ENCODE measurements at places on chromosomes 11 and 22.

DNA sequence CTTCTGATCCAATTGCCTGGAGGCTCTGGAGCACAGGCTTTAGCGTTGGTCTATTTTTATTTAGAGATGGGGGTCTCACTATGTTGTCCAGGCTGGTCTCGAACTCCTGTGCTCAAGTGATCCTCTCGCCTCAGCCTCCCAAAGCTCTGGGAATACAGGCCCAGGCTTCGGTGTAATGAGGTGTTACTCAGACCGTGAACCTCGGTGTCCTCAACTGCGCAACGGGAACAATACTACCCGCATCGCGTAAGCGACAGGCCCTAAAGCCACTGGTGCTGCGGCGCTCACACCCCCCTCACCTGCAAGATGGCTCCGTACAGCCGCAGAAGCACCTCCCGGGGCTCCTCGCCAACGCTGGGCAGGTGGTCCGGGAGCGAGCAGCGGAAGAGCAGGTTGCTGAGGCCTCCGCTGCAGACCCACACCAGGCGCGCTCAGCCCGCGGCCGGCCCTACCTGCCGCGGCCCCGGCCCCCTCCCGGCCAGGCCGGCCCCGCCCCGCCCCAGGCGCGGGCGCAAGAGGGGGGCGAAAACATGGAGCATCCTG is 628 bp downstream of the CHKB start:
- DNase-seq = no peak

- no peak for DNase-seq
Observed at GRCh38 chr11:88523386-88524071, 186.0 kb upstream of the CTSC start.

GRCh38 chr11:105236664-105237063 is 97.1 kb upstream of the CARD18 start:
- peak; percentile 28 for DNase-seq

DNA sequence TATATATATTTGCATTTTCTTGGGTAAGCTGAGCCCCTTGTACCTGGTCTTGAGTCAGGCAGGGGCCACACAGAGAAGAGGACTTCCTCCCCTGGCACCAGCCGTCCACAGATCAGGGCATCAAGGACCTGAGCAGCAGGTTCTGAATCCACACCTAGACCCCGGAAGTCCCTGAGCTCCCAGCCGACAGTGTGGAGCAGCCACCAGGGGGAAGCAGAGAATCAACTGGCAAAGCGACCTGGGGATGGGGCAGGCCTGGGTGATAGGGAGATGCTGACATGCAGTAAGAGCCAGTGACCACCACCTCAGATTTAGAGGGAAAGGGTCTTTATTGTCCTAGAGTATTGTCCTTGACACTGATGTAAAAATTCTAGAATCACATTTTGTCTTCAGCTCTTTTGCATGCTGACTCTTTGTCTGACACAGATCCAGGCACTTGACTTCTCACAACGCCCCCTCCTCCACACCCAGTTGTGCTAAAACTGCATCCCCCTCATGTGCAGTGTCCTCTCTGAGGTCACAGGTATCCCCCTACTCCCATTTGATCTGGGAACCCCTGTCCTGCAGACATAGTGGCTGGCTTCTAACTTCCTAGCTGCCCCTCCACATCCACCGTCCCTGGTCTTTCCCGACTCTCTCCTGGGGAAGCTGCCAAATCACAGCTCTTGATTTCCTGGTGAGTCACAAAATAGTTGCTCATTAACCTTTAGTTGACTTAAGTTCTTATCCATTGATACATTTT is 109.3 kb downstream of the GGTLC2 start:
- DNase-seq = peak; percentile 40

- peak; percentile 9 for DNase-seq
Observed at GRCh38 chr11:101390539-101390938, 193.3 kb downstream of the TRPC6 start.

- DNase-seq = peak; percentile 76
Observed at GRCh38 chr11:100632941-100633452, 54.1 kb upstream of the ARHGAP42 start.

DNA sequence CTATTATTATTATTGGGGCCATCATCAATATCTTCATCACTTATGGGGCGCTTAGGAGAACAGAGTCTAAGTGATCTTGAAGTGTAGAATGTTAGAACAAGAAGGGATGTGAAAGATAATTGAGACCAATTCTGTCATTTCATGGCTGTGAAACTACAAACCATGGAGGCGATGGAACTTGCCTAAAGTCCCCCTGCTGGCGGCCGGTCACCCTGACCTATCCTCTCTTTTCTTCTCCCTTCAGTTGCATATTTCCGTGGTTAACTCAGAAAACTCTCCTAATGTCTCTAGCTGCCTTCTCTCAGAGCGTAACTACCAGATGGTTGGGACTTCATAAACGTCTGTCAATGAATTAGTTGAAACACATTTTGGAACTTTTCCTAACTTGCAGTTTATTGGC is 6.6 kb upstream of the OR4B1 start:
- DNase-seq = peak; percentile 0

- no peak for DNase-seq
Observed at GRCh38 chr22:46115755-46116490, 34.4 kb upstream of the PPARA start.

DNA sequence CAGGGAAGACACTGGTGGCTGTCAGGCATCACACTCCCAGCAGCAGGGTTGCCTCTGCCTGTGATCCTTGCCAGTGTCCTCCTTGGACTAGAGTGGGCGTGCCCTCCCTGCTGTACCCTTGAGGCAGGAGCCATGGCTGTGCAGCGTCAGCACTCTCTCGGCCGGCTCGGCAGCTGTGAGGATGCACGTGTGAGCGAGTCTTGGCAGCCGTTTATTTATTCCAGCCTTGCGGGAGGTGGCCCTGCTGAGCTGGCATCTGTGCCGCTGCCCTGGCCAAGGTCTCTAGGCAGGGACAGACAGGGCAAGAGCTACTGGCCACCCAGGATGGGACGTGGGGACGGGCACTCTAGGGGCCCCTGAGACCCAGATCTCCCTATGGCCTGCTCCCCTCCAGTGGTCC is 33.9 kb downstream of the TSPAN4 start:
- DNase-seq = no peak

DNA sequence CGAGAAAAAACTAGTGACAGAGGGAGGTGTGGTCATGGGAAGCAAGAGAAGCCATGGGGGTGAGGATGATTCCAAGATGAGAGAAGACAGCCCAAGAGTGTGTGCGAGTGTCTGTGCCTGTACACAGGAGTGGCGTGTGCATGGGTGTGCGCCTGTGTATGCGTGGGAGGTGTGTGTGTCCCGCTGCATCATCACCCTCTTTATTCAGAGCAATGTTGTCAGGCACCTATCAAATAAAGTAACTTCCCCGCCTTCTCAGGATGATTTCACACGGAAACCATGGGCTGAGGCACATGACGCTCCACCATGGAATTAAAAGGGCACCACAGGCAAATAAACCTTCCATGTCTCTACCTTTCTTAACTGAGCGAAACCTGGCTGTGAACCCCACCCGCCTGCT is 24.6 kb downstream of the MS4A10 start:
- no peak for DNase-seq

- no peak for DNase-seq
Observed at GRCh38 chr11:69300120-69301060, 6.4 kb downstream of the MYEOV start.

- DNase-seq = no peak
Observed at GRCh38 chr11:2542406-2542805, 97.6 kb downstream of the KCNQ1 start.

DNA sequence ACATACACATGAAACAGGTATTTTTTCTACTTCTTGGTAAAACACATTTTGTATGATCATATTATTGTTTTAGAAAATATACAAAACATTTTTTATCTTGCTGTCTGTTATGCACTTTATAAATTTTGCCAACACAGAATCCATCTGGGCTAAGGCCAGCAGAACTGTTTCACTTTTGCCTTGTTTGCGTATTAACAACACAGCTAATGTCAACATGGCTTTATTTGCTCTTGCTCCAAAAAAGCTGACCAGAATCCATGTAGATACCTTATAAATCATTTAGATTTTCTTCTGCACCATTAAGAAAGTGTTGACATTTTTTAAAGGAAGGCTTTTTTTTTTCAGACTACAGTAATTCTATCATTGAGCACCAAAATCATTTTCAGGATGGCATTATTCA is 58.1 kb upstream of the PGR start:
- no peak for DNase-seq

DNA sequence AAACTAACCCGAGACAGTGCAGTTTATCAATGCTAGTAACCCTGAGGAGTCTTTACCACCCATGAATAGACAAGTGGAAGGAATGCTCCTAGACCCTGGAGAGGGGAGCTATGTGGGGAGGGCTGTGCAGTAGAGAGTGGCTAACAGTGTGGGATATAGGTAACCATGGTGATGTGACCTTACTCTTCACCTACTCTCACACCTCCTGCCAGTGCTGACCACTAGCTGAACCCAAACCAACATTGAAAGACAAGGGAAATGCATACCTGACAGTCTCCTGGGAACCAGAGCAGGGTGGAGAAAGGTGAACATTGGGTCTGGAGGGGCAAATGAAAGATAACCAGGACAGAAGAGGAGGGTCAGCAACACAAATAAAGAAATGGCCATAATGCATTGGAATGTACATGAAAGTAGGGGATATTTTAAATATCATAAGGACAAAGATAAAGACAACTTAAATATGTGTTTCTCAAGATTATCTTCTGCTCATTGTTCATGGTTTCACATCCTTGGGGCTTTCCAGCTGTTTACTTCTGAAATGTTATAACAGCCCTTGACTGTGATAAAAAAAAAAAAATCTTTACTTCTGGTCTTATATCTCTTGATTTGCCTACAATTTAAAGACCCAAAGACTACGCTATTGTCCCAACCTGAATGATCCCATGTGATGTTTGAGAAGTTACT is 983.3 kb upstream of the TENM4 start:
- DNase-seq = no peak

GRCh38 chr11:79047321-79047720 is 393.5 kb downstream of the TENM4 start:
- no peak for DNase-seq

GRCh38 chr11:10893714-10894151 is 35.9 kb upstream of the ZBED5 start:
- DNase-seq = peak; percentile 19

- DNase-seq = peak; percentile 0
Observed at GRCh38 chr11:41836431-41836830, 377.0 kb upstream of the LRRC4C start.

- peak; percentile 47 for DNase-seq
Observed at GRCh38 chr22:25070956-25071355, 118.4 kb downstream of the KIAA1671 start.

GRCh38 chr11:113286509-113287497 is 27.6 kb upstream of the TTC12 start:
- DNase-seq = peak; percentile 22

DNA sequence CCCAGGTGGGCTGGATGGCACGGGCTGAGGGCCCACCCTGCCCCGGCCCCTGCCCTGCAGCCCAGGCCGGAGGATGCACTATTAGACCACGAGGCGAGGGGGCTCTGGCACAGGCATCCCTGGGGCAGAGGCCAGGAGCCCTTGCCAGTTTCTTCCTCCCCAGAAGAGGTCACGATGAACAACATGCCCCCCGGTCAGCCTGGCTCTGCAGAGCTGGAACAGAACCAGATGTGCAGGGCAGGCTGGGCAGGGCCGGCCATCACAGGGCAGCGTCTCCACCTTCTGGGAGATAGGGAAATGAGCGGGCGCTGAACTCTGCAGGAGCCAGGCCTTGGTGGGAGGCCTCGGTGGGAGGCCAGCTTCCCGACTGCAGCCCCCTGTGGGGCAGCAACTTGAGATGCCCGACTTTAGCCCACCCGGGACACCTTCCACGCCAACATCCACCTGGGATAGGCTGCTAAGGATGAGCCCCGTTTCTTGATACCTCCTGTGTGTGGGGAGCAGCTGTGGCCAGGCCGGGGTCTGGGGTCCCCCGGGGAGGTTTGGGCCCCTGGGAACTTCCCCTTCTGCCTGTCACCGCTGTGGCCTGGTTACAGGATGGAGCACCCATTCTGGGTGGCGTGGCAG is 21.8 kb upstream of the GNB1L start:
- no peak for DNase-seq

DNA sequence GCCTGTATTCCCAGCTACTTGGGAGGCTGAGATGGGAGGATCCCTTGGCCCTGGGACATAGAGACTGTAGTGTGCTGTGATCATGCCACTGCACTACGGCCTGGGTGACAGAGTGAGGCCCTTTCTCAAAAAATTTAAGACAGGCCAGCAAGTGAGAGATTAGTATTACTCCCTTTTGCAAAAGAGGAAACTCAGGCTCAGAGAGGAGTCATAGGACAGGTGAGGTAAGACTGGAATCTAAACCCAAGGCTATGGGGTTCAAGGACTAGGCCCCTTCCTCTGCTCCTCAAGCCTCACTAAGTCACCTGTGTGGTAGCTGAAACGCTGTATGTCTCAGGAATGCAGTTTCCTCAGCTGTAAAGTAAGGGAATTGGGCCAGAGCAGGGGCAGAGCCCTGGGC is 1.6 kb upstream of the P2RY2 start:
- no peak for DNase-seq

DNA sequence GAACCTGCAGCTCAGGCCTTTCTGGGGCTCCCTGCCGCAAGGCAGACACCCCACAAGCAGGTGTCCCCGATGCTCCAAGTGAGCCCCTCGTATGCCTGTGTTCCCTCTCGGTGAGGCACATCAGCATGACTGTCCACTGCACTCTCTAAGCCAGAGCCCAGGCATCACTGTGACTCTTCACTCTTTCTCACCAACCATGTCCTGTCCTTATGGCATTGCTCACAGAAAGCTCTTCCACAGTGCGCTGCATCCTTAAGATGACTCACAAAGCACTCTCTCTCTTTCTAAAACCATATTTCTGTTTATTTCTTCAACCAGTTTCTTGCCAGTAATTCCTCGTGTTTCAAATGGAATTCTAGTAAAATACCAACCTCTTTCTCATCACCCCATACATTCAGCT is 18.1 kb downstream of the GAB4 start:
- no peak for DNase-seq

DNA sequence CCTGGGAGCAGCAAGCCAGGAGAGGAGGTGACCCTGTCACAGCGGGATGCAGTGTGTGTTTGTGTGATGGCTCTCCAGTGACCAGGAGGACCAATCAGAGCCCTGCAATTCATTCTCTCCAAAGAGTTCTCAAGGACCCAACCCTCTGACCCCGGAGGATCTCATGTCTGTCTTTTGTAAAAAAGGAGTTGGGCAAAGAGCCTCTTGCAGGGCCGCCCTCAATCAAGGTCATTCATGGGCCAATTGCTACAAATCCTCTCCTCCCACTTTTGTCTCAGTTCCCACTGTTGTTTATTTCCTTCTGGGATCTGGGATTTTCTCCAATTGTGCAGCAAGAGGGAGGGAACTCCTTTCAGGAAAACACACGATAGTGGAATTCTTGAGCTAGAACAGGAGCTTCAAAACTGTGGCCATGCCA is 4.0 kb downstream of the TECTA start:
- peak; percentile 15 for DNase-seq

DNA sequence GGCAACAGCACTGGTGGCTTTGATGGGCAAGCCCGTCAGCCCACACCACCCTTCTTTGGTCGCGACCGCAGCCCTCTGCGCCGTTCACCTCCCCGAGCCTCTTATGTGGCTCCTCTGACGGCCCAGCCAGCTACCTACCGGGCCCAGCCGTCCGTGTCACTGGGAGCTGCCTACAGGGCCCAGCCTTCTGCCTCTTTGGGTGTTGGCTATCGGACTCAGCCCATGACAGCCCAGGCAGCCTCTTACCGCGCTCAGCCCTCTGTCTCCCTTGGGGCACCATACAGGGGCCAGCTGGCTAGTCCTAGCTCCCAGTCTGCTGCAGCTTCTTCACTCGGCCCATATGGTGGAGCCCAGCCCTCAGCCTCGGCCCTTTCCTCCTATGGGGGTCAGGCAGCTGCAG is 8.0 kb downstream of the RBM14 start:
- no peak for DNase-seq

GRCh38 chr22:40616578-40616977 is 19.9 kb downstream of the MRTFA start:
- no peak for DNase-seq

- DNase-seq = no peak
Observed at GRCh38 chr22:20884454-20884853, 25.6 kb downstream of the SNAP29 start.
